Activated T-helper 9 cell treated with anti-CD3 and anti-CD28 coated beads, Interleukin-2, amount 50 U/mL, for 16 hours (primary cell): ENCODE measurements at places on chromosomes 2 and 18.

DNA sequence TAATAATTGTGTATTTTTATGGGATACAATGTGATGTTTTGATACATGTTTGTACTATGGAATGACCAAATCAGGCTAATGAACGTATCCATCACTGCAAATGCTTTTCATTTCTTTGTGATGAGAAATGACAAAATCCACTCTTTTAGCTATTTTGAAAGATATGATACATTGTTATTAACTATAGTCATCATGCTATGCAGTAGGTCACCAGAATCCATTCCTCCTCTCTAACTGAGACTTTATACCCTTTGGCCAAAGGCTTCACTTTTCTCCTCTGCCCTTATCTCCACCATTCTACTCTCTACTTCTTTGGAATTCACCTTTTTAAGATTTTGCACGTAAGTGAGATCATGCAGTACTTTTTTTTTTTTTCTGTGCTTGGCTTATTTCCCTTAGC lies 44.5 kb upstream of the TMEM17 start:
- no peak for DNase-seq

DNA sequence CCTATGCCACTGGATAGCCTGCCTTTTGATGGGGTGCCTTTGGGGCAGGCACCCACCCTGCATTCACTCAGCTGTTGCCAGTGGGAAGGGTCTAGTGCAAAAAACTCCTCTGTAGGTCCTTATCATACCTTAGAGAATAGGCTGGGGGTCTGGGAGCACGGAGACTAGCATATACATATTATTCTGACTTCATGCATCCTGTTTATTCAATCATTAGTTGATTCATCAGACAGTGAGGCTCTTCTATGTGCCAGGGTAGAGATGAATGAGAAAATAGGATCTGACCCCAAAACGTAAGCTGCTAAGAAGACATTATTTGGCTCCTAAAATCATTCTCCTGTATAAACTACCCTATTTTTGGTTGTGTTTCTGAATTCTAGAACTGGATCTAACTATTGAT lies 153.3 kb downstream of the TPGS2 start:
- no peak for DNase-seq

- no peak for DNase-seq
Observed at GRCh38 chr2:192004188-192004963, 157.5 kb upstream of the CAVIN2 start.

GRCh38 chr18:60732143-60732542 lies 359.6 kb upstream of the MC4R start:
- DNase-seq = no peak

- no peak for DNase-seq
Observed at GRCh38 chr2:40431600-40431955, 20.3 kb downstream of the SLC8A1 start.

DNA sequence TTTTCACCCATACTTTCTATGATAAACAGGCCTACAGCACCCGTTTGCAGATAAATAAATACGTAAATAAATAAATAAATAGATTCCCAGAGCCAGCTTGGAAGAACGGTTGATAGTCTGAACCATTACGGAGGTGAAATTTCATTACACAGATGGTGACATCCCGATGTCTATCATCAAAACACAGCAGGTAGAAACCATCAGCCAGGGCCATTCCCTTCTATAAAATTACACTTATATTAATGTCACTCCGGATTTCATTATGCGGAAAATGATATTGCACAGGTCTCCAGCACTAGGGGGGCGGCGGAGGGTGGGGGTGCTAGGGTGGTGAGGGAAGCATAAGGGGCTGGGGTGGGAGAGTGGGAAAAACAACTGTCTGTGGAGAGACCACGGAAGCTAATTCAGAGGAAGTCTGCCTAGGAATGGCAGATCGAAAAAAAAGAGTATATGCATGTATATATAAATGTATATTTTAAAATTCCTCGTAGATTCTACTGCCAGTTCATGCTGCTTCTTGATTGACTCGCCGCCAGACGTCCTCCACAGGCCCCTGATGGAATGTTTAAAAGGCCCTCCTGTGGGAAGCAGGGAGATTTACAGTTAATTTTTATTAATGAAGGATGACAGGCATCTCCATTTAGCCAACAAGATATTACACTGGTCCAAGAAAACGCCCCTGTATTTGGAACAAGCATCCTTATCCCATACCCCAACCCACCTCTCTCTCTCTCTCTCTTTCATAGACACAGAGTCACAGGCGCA lies 1906.0 kb upstream of the PIK3C3 start:
- DNase-seq = no peak

GRCh38 chr2:49002750-49003149 lies 151.6 kb downstream of the FSHR start:
- DNase-seq = no peak
